ENCODE measurements at places on chromosomes 3 and 15.
A peak's percentile ranks its signal among the peaks of the same experiment; 100 is the strongest.

- DNase-seq: no peak
Measured at GRCh38 chr15:90232196-90232595, 1.5 kb downstream of the CIB1 start.

DNA sequence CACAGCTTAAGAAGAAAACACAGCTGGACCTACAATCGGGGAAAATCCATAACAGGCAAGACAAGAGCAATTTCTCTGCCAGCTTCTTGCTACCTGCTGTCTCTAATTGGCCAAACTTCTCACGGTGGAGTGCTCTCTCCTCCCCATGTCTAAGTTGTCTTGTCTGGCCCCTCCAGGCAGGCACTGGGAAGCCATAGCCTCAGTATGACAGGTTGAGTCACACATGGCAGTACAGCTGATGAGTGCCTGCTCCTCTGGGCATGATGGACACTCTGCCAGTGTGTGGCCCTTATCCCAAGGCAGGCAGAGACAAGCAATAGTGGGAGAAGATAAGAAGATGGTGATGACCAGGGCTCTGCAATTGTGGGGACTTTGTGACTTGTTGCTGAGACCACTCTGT, 551.8 kb downstream of the DIPK2A start:
- no peak for DNase-seq

DNA sequence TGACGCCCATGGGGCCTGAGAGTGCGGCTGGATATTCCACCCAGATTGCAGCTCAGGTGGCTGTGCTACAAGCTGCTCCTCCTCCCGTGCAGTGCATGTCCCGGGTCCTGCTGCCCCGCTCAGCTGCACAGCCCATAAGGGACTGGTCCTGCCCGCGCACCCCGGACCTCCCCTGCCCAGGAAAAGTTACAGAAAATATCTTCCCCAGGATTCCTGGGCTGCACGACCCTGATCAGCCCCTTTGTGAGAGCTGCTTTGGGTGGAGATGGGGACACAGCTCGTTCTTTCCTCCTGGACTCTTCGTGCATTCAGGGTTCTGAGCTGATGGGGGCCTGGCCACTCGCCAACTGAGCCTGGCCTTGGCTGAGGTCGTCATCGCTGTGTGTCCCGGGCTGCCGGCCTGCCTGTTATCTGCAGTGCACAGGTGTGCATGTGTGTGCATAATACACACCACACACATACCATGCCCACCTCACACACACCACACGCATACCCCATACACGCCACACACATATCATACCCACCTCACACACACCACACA, 28.8 kb downstream of the APBA2 start:
- no peak for DNase-seq

GRCh38 chr3:36065321-36065720, 315.0 kb upstream of the STAC start:
- no peak for DNase-seq

DNA sequence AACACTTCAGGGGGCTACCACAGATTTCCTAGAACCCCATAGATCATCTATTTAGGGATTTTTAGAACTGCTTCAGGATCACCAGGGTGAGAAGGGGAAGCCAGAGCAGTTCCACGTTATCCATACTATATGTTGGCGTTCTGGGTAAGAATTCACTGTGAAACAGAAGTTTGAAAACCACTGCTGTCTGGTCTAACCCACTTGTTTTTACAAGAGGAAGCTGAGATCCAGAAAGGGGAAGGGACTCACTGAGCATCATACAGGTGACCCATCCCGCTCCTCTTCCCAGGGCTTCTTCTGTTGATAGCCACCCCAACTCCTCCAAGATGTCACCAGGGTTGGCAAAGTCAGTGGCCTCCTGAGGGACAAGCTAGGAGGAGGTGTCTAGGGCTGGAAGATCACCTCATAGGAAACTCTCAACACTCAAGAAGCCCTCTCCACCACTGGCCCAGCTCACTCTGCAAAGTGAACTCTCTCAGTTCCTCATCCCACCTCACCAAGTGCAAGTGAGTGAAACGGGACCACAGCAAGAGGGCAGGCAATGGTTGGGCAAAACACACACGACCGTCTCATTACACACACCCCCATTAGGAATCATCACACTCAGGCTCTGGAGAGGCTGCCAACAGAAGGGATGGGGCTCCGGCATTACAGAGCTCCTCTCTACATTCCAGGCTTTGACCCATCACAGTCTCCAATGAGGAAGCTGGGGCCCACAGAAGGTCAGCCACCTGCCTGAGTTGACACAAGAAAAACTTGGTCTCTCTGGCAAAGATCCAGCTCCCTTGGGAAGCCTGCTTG, 1.8 kb downstream of the DAPK2 start:
- no peak for DNase-seq

GRCh38 chr15:88615303-88616107, 5.6 kb upstream of the AEN start:
- no peak for DNase-seq

DNA sequence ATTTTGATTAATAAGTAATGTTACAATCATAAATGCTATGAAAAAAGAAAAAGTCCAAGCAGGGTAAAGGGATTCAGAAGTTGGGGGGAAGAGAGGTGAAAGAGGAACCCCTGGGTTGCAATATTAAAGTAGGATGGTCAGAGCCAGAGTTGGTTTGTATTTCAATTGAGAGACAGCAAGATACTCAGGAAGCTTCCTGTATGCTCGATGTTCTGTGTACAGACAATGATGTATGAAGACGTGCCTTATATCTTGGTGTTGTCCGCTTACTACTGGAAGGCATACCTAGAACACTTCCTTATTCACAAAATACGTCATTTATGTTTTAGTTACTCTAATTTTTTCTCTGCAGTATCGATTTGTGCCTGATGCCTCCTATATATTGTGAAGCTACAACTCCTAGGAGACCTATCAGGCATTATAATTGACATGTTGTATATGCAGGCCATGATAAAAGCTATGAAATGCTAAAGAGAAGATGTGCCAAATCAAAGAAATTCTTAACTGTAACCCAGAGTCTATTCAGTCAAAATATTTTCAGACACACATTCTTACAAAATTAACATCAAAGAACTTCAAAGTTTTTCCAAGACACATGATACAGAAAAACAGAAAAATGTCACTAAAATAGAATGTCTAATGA, 87.5 kb downstream of the TBL1XR1 start:
- DNase-seq: no peak

DNA sequence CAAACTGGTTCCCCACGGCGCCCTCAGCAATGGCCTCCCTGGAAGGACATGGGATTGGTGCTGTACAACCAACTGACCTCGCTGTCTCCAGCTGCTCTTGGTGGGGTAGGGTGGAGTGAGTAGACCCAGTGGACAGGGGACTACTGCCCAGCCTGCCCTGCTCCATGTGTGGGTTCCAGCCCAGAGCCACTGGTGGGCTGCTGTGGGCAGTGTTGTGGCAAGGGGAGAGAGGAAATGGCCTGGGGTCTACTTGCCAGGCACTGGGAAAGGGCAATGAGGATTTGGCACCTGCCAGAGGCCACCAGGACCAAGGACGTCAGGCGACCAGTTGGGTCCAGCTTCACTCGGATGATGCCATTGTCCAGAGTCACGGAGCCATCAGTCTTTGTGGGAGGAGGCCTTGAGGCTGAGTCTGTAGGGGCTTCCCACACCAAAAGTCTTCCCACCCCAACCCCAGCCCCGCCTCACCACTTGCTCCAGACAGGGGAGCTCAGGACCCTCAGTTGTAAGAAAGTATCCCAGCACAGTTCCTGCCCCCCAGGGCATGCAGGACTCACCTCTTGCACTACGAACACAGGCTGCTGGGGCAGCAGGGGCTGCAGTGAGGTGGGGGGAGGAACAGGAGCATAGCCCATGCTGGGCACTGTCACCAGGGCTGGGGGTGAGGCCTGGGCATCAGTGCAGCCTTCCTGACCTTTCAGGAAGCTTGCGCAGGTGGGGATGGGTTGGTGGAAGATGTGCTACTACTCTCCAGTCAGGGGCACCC, 9.5 kb downstream of the MAN2C1 start:
- DNase-seq: no peak

GRCh38 chr3:101999177-101999779, 150.0 kb downstream of the NFKBIZ start:
- no peak for DNase-seq

DNA sequence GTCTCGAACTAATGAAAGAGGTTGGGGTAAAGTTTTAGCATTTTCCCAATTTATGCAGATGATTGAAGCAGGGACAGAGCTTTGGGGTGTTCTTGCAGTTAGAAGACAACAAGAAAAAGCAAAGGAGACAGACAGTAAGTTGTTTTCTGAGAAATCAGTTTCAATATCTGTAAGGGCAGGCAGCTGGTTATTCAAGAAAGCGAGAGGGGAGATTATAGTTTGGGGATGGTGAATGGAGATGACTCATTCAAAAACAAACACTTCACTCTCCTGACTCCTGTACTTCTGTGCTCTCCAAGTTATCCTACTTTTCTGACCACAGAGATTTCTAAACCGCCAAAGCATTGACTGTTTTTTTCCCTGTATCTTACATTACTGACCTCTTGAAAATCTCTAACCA, 352.0 kb downstream of the GAP43 start:
- peak; percentile 32 for DNase-seq

DNA sequence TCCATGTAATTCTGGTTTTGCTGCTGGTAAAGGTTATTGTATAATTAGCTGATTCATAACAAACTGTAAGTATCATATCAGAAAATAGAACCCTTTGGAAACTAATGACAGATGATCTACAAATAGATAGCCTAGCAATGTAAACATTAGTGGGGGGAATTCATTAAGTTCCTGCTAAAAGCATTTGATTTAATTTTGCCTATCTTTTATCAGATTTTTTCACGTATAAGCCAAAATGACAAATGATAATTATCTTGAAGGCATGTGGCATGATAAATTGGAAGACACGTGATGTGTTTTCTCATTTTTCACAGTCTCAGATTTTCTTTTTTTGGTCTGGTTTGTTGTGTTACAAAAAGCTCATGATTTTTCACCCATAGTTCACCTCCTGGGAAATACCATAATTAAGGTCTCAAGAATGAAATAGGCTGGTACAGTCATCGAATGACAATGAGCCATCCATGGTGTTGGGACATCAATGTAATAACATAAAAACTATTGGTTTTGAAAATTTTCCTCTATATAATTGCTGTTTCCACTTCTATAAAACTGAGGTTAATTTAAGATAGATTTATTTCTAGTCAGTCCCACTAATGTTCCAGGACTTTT, 325.9 kb upstream of the TBL1XR1 start:
- no peak for DNase-seq

GRCh38 chr3:123332124-123332641, 116.7 kb downstream of the ADCY5 start:
- DNase-seq: no peak

DNA sequence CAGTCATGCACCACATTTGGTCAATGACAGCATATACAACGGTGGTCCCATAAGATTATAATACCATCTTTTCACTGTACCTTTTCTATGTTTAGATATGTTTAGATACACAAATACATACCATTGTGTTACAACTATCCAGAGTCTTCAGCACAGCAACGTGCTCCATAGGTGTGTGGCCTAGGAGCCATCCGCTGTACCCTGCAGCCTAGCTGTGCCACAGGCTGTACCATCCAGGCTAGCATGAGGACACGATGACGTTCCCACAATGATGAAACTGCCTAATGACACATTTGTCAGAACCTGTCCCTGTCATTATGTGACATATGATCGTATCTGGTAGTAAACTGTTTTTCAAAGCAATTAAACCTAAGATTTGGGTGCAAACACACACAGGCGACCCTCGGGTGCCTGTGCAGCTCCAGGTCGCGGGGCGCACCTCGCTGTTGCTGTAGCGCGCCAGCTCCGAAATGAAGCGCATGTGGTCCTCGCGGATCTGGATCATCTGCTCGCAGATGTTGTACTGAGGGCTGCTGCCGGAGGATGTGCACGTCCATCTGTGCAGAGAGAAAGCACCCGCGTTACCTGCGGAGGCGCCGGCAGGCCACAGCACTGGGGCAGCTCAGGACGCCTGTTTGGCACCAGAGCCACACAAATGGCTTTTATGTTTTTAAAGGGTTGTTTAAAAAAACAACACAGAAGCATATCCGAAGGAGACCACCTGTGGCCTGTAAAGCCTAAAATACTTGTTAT, 48.2 kb downstream of the CYFIP1 start:
- no peak for DNase-seq

DNA sequence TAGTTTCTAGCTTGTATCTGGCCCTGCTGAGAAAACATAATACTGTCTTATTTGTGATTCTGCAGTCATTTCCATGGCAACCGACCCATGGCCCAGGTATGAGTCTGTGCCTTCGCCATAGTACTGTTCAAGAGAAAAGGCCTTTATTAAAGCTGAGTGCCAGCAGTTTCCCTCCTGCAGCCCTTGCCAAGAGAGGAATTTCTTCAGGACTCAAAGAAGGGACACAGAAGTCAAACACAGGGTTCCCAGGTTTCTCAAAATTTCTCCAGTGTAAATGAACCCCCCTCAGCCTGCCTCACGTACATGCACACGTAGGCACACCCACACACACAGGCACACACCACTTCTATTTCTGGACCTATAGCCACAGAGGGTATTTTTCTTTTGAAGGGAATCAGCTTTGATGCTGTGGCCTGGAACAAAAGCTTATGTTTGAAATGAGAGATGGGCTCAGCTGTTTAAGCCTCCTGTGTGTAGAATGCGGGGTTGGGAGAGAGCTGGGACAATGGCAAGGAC, 269.2 kb downstream of the PDCD6IP start:
- DNase-seq: no peak

GRCh38 chr3:145089337-145089736, 1071.6 kb downstream of the PLOD2 start:
- DNase-seq: no peak

DNA sequence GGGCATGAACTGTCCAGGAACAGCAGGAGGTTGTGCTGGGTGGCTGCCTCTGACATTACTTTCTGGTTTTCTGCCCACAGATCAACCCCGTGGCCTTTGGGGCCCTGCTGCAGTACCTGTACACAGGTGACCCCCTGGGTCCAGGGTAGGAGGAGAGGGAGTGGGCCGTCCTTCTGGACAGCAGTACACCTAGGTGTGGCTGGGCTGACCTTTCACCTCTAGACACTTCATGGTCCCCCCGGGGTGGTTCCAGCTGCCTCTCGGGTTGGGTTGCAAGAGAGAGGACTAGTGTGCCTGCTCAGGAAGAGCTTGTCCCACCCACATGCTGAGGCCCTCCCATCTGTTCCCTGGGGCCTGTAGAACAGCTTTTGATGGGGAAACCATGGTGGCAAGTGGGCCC, 3.7 kb downstream of the ABTB1 start:
- no peak for DNase-seq

Measured in brain pericyte (primary cell).